NCI-H1417 (cell line): ENCODE measurements at places on chromosomes 1 and 21.

DNA sequence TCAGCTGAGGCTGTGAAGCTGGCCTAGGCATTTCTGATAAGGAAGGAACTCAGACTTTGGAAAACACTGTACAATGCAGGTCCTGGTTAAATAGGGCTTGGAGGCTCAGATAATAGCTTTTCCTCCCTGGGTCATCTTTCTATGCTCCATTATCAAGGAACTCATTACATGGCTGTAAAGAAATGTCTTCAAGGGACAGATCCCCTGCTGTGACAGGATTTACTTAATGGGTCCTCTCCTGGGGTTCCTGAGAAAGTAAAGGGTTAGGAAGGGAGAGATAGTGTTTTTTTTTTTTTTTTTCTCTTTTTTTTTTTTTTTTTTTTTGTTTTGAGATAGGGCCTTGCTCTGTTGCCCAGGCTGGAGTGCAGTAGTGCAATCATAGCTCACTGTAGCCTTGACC lies 14.1 kb upstream of the SVBP start:
- no peak for DNase-seq

- peak; percentile 75 for DNase-seq
Observed at GRCh38 chr1:20370698-20371097, 80.0 kb downstream of the VWA5B1 start.

GRCh38 chr21:36156815-36157670 lies at the start of gene DOP1B:
Gene DOP1B (plus strand): TSS chr21:36156824. CDS start chr21:36164734, 7,910 bp downstream.
- DNase-seq = peak; percentile 69

DNA sequence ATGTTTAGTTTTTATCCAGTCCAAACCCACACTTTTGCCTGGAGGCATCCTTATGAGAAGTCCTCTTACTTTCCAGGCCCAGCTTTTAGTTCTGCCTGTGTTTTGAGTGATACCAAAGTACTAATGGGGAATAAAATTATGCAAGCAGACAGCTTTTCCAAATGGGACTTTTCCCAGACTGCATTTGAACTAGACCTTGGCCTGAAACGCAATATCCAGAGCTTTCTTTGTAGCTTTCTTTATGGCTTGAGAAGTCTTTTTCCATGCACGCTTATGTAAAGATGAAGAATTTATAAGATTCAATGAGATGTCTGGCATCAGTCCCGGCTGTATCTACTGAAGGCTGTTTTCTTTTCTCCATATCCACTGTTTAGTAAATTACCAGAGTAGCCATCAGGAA lies 236.6 kb upstream of the RAB4A start:
- no peak for DNase-seq

- no peak for DNase-seq
Observed at GRCh38 chr1:10694274-10694632, 102.2 kb downstream of the CASZ1 start.

DNA sequence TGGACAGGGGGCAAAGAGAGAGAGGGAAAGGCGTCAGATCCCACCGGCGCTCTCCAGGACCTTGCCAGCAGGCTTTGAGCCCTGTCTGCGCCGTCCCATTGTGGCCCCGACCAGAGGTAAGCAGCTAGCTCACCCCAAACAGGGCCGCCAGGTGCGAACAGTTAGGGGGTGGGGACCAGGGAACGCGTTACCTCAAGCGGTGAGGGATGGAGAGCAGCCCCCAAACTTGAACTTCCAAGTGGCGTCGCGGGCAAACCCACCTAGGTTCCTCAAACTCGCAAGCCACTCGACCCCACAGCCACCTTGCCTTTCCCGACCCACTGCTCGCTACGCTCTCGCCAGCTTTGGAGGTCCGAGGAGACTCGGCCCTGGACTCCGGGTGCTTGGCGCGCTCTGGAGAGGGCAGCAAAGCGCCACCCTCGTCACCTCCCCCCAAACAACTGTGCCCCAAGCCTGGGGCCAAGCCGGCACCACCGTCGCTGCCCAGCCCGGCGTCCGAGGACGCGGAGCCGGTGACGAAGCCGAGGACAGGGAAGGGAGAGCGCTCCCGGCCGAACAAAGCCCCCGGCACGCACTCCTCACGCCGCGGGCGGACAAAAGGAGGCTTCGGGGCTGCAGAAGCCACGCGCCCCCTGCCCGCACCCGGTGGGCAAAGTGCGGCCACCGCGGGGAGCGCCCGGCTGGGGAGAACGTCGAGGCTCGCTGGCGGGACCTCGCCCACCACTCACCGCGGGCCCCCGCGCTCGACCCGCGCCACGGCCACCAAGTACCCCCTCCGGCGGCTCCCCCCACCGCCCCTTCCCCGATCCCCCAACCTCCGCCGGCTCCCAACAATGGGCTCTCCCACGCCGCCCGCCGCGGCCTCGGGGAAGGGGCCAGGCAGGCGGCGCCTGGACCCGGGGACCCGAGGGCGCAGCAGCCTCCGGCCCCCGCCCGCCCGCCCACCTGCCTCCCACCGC lies 976 bp downstream of the SSBP3 start:
- peak; percentile 50 for DNase-seq

DNA sequence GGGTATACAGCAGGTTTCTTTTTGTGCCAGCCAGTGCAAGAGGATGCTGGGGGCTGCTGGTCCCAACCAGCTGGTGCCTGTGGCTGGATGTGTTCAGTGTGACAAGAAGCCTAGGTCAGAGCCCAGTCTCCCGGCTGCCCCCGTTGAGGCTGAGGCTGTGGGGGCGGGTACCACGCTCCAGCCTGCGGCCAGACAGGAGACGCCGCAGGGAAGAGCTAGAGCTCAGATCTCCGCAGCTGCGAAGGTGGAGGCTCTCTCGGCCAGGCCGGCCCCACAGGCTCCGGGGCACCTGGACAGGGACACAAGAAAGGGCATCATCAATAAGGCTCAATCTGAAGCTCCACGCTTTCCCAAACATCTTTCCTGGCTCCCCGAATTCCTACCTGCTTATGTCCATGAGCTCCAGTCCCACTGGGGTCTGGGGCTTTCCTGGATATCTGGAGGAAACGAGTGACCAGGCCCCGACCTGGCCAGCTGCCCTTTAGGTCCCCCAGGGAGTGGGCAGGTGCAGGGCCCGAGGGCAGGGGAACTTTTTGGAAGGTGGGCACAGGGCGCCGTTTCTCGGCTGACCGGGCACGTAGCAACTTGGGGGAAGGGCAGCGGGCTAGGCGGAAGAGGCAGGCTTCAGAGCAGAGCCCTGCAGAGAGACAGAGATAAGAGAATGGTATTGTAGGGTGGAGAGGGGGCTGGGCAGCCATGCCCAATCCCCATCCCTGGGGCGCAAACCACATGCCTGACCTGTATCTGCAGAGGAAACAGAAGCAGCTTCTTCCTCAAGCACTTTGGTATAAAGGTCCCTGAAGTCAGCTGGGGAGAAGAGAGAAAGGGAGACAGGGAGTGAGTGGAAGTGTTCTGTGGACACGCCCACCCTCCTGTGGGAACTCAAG lies 7.4 kb downstream of the ENTREP3 start:
- DNase-seq = no peak

DNA sequence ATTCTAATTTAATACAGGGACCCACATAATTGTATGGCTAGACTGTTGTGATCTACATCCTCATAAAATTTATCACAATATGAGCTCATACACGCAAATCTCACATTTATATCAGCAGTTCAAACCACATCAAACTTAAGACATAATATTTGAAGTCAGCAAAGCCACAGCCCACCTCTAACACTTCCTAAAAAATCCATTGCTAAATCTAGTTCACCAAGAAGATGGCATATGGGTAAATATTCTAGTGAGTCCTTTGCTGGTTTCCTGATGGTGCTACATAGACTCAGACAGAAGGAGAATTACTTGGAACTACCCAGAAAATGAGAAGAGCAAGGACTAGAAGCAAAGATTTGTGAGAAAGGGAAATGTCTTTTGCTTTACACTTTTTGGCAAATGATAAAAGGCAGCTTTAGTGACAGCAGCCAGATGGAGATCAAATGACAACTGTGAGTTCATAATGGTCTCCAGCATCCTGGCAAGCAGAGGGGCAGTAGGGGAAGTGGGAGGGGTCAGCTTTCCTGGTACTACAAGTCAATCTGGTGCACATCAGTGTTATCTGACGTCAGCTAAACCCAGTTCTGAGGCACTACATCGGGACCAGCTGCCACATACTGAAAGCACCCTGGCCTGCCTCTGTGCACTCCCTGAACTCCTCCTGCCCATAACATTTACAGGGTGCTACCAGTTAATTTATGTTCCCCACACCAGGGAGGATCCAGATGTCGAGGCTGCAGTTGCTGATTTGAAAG lies 10.6 kb upstream of the GADD45A start:
- peak; percentile 16 for DNase-seq

DNA sequence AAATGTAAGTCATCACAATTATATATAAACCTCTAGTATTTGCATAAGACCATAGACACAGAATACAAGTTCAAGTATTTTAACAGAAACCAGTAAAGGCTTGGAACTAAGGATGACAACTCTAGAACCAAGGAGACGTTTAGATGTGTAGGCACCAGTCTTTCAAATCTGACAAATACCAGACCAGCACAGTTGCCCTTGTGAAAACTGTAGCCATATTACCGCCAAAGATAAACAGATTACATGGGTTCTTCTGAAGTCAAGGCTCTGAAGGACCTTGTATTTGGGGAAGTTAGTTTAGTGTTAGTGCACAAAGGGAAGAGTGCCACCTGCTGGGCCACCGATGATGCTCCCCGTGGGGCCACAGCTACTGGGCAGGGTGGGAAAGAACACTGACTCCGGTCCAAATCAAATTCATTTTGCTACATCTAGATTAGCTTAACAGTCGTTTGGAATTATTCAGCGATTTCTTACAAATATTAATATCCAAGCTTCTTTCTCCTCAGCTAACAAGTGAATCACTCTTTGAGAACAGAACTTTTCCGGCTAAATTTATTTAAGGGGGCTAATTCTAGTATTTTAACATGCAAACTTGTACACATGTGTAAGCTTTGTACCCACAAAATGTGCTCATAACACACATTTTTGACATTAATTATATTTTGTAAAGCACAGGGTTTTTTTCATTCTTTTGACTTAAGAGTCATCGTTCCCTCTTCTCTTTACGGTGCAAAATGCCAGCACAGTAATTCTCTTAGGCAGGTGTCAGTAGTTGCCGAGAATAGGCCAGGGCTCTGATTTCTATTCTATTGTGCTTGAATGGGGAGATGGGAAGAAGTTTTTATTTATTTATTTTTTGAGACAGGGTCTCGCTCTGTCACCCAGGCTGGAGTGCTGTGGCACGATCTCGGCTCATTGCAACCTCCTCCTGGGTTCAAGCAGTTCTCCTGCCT lies 8.0 kb upstream of the NIBAN1 start:
- DNase-seq = peak; percentile 95

GRCh38 chr21:25934771-25935224 lies 200.0 kb downstream of the GABPA start:
- no peak for DNase-seq

DNA sequence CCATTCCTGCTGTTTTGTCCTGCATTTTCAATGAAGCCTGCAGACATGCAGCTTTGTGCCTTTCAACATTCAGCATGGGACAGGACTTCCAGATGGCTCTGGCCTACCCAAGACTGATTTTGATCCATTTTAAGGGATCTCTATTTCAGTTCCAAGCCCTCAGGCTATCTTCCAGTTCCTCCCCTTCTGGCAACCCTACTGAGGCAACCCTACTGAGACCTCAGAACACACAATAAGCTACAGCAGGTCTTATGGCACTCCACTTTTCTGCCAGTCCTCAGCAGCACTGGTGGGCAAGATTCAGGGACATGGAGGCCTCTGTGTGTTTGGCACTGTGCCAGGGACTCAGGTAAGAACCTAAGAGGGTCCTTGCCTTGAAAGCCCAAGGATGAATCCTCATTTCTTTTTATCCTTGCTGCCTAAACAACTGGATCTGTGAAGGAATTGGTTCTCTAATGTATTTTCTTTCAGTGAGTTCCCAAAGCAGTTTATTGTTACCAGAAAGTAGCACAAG lies 50.7 kb downstream of the MAB21L3 start:
- DNase-seq = no peak

GRCh38 chr1:41242342-41243078 lies 404 bp upstream of the SCMH1 start:
- DNase-seq = no peak

- no peak for DNase-seq
Observed at GRCh38 chr1:60920561-60920960, 161.8 kb upstream of the NFIA start.

- DNase-seq = no peak
Observed at GRCh38 chr1:91741301-91741700, 144.7 kb downstream of the TGFBR3 start.

DNA sequence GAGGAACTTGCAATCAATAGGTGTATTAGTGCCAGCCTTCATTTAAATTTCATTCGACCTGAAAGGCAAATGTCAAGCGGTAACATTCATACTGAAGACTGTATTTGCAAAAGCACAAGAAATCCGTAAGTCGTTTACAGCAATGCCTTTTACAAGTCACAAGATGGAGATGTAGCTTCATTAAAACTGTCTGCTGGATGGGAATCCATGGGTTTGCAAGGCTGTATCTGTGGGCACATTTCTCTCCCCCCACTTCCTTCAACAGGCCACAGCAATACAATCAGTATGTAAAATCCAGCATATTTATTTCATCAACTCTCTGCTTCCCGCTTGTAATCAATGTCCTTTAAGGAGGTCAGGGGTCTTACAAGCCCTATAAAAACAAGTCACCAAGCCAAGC lies 147.1 kb downstream of the SLC45A1 start:
- no peak for DNase-seq

DNA sequence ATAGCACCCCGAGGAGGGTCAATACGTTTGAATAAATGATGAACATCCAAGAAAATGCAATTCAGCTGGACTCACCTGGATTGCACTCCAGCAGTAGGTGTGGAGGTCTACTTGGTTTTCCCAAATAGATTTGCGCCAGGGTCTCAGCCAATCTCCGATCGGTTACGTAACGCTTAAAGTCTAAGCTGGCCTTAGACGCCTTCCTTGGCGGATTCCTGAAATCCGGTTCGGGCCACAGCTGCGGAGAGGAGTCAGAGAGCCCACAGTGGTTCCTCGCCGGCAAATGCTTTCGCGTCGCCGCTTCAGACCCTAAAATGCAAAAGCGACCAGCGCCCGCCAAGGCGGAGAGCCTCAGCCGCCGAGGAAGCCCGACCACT lies 322 bp downstream of the TFB2M start:
- no peak for DNase-seq

GRCh38 chr1:173590557-173590956 lies 12.3 kb downstream of the SLC9C2 start:
- no peak for DNase-seq

GRCh38 chr1:197781968-197782721 lies 6.9 kb upstream of the DENND1B start:
- no peak for DNase-seq

- no peak for DNase-seq
Observed at GRCh38 chr1:166980818-166981217, 5.5 kb upstream of the ILDR2 start.

- no peak for DNase-seq
Observed at GRCh38 chr1:16727190-16728111, 12.9 kb upstream of the RNU1-4 start.

DNA sequence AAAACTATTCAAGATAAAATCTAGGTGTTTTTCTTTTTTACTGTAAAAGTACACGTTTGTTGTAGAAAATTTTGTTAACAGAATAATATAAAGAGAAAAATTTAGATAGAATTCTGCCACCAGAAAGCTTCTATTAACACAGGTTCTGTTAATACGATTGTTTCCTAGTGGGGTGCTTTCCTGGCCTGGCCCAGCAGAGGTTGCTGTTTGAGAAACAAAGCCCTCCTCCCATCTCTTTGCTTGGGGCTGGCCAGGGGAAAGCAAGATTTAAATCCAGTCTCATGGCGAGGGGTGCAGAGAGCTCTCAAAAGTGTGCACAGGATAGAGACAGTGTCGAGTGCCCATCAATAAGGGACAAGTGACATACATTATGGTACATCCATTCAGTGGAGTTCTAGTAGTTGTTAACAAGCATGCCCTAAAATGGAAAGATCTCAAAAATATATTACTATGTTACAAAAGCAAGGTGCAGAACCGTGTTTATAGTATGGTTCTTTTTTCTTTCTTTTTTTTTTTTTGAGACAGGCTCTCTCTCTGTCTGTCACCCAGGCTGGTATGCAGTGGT lies 14.6 kb upstream of the ACBD3 start:
- peak; percentile 6 for DNase-seq
